H7 (cell line): ENCODE measurements at places on chromosomes 12 and 14.

DNA sequence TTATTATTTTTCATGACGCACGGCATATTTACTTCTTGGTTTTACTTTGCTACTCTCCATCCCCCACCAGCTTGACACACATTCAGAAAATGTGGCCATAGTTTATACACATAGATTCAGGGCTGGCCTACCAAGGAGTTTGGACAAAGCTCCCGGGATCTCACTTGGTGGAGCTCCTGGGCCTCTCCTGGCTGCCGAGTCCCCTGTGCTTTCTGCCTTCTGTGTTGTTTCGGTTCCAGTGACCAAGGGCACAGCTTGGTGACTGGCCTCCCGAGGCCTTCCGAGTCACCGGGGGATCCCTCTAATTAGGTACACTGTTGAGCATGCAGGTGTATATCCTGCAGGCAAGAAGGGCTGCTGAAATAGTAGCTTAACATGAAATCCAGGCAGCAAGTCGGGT is 63.5 kb downstream of the RGS6 start:
- DNase-seq: no peak

GRCh38 chr14:23660290-23661226 is 24.4 kb downstream of the DHRS2 start:
- DNase-seq: no peak

DNA sequence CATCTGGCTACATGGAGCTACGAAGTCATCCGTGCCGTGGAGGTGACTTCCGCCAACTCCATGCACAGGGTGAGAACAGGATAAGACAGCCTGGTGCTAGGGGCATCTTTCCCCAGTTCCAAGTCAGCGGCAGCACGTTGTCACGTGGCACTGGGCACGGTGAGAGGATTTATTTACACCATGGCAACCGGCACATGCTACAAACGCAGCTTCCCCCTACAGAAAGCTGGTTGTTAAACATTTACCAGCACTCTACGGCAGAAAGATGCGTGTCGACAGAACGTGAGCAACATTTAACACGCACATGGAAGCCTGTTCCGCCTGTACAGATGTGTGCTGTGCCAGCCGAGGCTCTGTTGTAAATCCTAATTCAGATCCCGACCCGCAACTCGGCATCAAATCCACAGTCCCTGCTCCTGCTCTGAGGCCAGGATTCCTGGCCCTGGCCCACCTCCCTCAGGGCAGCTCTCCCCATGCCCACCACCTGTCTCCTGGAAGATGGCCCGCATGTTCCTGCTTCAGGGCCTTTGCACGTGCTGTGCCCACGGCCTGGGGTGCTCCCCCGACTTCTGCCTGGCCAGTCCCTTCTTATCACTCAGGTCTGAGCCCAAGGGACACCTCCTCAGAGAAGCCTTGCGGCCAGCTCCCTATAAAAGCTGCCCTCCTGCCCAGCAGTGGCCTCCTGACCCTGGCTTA is 114.1 kb downstream of the RFLNA start:
- DNase-seq: no peak

DNA sequence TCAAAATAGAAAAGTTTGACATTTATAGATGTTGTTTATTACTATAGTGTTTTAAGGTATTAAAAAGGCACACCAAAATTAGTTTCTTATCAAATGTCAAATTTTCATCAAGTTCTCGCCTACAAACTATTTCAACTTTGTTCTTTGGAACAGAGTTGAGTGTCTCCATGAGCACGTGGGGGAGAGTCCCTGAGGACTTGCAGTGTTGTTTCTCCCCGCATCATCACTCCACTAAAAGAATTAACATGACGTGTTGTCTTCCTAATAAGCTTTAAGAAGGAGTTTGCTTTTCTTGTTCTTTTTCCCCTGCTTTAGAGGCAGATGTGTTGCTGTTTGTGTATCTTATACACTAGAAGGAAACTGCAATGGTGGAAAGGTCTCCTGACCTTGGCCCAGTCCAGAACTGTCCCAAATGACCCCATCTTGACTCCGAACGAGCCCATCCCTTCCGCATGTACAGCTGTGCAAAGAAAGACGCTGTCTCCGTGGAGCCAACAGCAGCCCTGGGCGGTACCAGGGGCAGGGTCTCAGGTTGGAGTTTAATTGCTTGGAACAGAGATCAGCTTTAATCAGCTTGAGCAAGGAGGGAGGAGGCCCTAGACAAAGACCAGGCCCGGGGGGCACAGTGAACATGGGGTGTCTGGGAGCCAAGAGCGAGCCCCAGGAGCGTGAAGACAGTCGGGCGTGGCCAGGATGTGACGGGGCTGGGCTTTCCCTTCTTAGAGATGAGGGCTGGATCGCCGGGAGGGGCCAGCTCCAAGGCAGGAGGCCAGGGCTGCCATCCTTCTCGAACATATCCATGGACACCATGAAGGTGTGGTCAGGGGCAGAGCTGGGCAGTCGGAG is 215.4 kb upstream of the RTL1 start:
- DNase-seq: peak; percentile 32
